Stimulated activated CD4-positive, alpha-beta T cell treated with anti-CD3 and anti-CD28 coated beads, TNF-alpha, amount 100 ng/mL, for 4 hours (primary cell): ENCODE measurements at places on chromosomes 6 and 20.

DNA sequence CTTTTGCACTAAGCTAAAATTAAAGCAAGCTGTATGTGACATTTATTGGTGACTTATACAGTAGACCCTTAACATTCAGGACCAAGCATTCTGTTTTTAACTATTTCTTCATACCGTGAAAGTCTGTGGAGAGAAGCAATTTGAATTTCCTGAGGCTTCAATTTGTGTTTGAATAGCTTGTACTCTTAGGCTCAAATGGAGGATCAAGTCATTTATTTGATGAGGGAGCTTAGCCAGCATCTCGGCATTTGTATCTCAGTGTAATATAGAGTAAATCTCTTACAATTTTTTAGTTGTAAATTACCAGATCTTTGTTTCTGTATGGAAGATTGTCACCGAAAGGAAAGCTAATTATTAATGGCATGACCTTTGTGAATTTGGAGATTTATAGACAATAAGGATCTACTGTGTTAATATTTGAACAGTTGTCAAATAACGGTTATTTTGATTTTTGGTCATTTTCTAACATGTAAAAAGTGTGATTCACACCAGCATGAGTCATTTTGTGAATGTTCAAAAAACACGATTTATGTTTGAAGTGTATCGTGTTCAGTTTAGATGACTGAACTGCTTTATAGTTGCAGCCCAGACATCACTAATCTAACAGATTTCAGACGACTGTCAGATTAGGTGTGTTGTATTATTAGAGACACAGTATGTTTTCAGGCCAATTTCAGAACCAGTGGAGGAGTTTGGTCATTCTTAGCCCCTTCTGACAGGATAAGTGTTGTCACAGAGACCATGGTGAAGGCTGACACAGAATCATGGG, 332.9 kb downstream of the CDKAL1 start:
- DNase-seq, result no peak

GRCh38 chr6:157873735-157874344, 50.8 kb downstream of the SNX9 start:
- DNase-seq, result peak; percentile 77

- DNase-seq, result no peak
These were observed 56.1 kb downstream of the MDGA1 start for GRCh38 chr6:37641546-37641945.

DNA sequence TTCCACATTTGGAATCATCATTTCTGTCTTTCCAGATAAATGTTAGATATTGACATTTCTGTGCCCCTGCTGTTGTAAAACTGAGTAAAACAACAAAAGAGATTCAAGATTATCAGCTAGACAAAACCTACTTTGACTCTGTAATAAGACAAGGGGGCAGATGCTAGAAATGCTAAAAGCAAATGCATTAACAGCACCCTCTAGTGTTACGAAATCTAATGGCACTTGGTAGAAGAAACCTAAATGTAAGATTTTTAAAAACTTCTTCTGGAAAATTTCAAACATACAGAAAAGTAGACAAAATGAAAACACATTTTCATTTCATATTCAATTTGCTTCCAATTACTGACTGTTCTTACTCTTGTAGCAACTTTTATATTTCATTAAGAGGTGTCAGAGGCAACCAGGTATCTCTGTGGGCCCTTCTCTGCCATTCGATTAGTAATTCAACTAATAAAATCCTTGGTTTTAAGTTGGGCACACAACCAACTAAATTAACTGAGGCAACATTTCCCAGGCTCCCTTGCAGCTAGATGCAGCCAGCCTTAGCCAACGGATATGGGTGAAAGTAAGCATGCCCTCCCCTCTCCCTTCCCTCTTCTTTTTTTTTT, 45.0 kb downstream of the SLC23A2 start:
- DNase-seq, result no peak

- DNase-seq, result no peak
These were observed 6.6 kb downstream of the MOG start for GRCh38 chr6:29663300-29664042.

GRCh38 chr20:53622247-53623133, 28.9 kb upstream of the ZNF217 start:
- DNase-seq, result no peak

GRCh38 chr6:139644821-139645220, 270.4 kb upstream of the CITED2 start:
- DNase-seq, result no peak

GRCh38 chr6:79802657-79803300, 144.6 kb downstream of the ELOVL4 start:
- DNase-seq, result no peak

- no peak for DNase-seq
These were observed 262.2 kb downstream of the NRN1 start for GRCh38 chr6:5744497-5744896.

GRCh38 chr6:41071923-41072835, at the start of gene OARD1:
Gene OARD1 (minus strand): TSS chr6:41072356. CDS start chr6:41071634, 722 bp downstream.
- peak; percentile 100 for DNase-seq

DNA sequence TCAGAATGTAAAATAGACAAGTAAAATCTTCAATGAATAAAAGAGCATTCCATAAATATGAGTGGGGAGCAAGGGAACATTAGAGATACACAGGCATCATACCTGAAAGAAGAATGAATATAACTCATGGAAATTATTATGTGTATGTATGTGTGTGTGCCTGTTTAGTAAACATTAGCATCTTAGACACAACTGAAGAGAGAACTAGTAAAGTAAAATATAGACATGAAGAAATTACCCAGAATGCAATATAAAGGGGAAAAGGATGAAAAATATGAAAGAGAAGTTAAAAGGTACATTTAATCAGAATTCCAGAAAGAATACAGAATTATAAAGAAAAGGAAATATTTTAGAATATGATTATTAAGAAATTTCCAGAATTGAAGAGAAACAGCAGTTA, 264.3 kb downstream of the KCNQ5 start:
- DNase-seq, result no peak

- DNase-seq, result no peak
These were observed 152.3 kb upstream of the BEND6 start for GRCh38 chr6:56802584-56802983.

DNA sequence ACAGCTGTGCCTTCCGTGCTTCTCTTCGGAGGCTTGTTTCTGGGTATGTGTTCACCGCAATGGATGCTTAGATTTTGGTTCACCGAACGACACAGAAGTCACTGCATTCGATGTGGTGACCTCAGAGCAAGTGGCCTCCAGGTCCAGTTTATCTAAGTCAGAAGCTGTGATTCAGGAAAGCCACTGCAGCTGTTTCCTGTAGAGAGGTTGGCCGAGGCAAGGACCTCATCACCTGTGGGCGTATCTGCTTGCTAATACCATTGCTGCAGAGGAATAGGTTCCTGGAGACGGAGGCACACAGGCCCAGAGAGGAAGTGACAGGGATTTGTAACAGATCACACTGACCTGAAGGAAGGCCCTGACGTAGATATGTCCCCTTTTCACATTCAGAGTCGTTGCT, 82.7 kb downstream of the FARS2 start:
- DNase-seq, result no peak
